Uterus (tissue), 4 donors: ENCODE measurements at places on chromosomes 4 and X. TPM values are rescaled to one million over a fixed set of nuclear protein-coding genes. Genes with fewer than 3 reads are reported as not detected.

- no peak for DNase-seq
Observed at GRCh38 chrX:82703551-82703950, 804.5 kb upstream of the POU3F4 start.

DNA sequence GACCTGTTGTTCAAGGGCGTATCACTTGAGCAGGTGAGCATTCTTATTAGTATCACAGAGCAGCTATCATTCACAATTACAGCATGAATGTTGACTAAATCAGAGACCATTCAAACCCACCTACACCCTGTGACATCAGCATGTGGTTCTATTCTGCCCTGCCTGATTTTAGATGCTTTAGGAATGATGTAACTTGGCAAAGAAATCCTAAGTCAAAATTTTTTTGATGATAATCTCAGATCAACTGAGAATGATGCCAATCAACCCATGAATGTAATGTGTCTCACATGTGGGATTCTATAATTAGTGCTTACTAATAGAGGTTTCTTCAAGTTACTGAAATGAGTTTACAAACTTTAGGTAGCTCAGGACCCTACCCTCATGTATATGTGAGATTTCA is 13.4 kb upstream of the CHIC2 start:
- DNase-seq = no peak

GRCh38 chrX:72062916-72063315 is 68.8 kb downstream of the RTL5 start:
- DNase-seq = peak; percentile 54

- no peak for DNase-seq
Observed at GRCh38 chr4:109046471-109047201, 255.8 kb downstream of the COL25A1 start.

GRCh38 chrX:154530286-154530685 is 14.3 kb upstream of the FAM3A start:
- no peak for DNase-seq

DNA sequence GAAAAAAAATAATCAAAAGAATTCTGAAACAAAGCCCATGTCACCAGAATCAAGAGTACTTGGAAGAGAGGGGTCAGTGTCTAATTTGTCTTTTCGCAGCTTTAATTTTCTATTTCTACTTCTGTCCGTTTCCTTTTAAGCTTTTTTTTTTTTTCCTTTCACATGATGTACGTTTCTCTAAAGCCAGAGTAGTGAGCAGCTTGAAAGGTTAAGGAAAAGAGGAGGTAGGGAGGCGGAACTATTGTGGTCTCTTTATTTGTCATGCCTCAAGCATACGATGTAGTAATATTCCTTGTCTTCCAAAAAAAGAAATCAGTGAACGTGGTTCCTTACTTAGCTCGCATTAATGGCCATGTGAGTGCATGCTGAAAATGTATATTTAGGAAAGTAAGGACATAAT is 311.5 kb downstream of the TENM3 start:
- DNase-seq = no peak

- DNase-seq = no peak
Observed at GRCh38 chrX:40573763-40574162, 7.0 kb upstream of the ATP6AP2 start.

GRCh38 chrX:41406201-41406600 is 40.9 kb upstream of the NYX start:
- DNase-seq = no peak

DNA sequence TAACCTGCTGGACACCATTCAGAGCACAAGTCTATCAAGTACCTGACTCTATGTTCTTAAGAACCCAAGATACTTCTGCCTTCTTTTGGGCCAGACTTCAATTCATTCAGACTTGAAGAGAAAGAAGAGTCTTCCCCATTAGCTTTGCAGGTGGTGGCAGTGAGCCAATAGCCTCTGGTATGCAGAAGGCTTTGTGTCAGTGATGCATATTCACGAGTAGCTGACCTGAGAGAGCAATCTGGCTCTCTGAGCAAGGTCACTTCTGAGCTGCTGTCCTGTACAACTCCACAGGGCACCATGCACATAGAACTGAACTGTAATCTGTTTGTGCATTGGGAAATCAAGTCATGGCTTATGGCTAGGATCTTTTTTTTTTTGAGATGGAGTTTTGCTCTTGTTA is 39.9 kb upstream of the SPINK2 start:
- DNase-seq = no peak

GRCh38 chr4:55754754-55755350 is 64.7 kb upstream of the EXOC1L start:
- no peak for DNase-seq

DNA sequence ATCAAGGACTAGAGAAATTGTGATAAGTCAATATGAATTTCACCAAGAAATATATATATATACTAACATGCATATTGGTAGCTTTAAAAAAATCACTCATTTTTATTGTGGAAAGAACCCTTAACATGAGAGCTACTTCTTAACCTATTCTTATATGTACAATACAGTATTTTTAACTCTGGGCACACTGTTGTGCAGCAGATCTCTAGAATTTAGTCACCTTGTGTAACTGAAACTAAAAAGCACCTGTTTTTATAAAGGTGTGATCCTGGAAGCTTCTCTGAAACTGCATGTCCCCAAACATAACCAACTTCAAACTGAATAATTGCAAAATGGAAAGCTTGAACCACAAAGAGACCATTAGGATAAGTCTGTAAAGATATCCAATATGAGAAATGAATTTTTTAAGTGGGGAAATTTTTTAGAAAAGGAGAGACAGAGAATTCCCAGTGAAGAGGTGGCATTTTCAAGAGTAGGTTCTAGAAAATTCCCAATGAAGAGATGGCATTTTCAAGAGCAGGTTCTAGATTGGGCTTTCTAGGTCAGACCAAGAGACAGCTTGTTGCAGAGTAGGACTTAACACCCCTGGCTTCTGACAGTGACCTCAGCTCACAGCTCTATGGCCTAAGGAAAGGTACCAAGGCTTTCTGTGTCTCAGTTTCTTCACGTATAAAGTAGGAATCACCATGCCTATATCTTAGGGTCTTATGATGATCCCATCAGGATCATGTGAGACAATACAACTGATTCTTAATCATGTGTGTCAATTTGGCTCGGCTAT is 22.0 kb upstream of the PPARGC1A start:
- DNase-seq = no peak

DNA sequence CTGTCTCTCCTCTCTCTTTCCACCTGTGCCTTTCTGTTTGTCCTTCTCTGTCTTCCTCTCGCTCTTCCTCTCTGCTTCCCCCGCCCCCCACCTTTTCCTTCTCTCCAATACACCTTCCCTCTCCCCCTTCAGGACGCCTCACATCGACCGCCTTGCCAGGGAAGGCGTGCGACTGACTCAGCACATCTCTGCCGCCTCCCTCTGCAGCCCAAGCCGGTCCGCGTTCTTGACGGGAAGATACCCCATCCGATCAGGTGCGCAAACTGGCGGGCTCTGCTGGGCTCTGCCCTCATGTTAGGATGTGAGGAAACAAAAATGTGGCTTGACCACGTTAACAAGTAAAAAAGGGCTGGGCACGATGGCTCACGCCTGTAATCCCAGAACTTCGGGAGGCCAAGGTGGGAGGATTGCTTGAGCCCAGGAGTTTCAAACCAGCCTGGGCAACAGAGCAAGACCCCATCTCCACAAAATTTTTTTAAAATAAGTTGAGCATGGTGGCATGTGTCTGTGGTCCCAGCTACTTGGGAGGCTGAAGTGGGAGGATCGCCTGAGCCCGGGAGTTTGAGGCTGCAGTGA is 35.2 kb downstream of the ARSF start:
- no peak for DNase-seq

DNA sequence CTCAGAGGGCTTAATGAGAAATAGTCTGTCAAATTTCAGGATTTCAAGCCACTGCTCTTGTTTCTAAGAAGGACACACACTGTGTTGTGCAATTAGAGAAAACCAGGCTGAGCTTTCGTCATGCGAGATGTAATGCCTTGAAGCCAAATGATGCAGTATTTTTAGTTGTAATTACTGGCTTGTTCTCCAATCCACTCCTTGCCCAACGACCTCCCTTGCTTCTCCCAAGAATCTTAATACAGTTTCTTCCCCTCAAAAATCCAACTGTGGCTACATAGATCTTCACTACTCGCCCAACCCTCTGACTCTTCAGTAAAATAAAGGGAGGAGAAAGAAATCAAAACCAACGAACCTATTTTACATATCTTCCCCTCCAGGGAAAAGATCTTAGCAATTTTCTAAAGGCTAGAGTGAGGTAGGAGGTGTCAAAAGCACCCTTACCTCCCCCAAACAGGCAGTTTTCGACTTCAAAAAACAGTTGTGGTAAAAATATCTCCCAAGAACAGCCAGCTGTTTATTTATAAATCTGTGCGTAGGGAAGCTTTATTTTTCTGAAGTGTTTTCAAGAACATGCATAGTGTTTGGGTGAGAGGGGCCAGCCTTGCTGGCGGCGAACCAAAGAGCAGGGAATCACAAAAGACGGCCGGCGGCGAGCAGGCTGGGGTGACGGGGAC is 68.7 kb downstream of the MGST2 start:
- peak; percentile 43 for DNase-seq

- DNase-seq = no peak
Observed at GRCh38 chrX:48001260-48001659, 2.5 kb downstream of the ZNF182 start.

- DNase-seq = no peak
Observed at GRCh38 chr4:616911-617643, 8.3 kb upstream of the PDE6B start.

- no peak for DNase-seq
Observed at GRCh38 chr4:125522992-125523391, 208.2 kb downstream of the FAT4 start.

DNA sequence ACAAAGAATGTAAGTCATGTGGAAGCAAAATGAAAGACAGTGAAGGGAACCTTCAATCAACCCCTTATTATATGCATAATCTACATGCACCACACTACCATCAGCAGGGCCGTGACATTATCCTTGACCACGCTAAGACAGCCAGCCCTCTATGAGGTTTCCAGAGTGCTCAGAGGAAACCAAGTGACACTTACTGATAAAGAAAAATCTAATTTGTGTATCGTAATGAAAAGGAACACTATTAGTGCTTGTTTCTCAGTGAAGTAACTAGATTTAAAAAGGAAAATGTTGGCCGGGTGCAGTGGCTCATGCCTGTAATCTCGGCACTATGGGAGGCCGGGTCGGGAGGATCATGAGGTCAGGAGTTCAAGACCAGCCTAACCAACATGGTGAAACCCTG is 56.4 kb downstream of the ABCG2 start:
- no peak for DNase-seq

The PLK4 gene
- 1.0 TPM for total RNA-seq

The CXCL8 gene
- total RNA-seq = not detected

The UGT2B15 gene
- not detected for total RNA-seq

The MFAP3L gene
- total RNA-seq = 38.4 TPM

The RAB40A gene
- total RNA-seq = 8.7 TPM

The IRS4 gene
- 0.77 TPM for total RNA-seq

The PABPC1L2A gene
- total RNA-seq = not detected

The TMPRSS11E gene
- not detected for total RNA-seq

The CDX4 gene
- total RNA-seq = not detected
